ENCODE measurements at places on chromosomes 7 and 10.

- no peak for DNase-seq
These were observed 48.0 kb downstream of the CREB3L2 start for GRCh38 chr7:137953665-137954470.

DNA sequence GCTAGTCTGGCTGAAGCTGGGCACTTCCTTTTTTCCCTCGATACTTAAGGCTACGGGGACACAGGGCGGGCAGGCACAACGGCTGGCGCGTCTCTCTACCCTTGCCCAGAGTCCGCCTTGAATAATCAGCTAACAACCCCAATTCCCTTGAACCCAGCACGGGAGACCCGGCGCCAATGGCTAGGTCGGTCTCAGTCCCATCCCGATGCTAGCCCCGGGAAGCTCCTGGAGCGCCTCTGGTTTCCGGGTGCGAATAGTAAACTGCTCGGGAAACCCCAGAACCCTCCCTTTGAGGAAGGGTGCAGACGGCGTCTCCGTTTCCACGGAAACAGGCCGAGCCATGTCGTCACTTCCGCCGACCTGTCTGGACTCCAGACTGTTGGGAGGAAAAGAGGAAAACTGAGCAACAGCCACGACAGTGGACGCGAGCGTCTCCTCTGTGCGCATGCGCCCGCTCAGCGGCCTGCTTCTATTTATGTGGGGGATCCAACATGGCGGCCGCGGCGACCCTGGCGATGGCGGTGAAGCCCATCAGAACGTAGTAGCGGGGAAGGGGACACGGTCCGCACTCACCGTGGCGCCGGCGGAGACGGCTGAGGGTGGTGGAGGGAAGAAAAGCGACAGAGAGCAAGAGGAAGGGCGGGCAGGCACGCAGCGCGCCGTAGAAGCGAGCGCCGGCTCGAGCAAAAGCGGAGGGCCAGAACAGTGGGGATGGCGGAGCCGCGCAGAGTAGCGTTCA, at the start of gene UBN2:
TSS of gene UBN2 (plus strand) at position 464 of the 739 bp plus-strand sequence. CDS start at position 712, 248 bp downstream.
- DNase-seq, result peak; percentile 100

DNA sequence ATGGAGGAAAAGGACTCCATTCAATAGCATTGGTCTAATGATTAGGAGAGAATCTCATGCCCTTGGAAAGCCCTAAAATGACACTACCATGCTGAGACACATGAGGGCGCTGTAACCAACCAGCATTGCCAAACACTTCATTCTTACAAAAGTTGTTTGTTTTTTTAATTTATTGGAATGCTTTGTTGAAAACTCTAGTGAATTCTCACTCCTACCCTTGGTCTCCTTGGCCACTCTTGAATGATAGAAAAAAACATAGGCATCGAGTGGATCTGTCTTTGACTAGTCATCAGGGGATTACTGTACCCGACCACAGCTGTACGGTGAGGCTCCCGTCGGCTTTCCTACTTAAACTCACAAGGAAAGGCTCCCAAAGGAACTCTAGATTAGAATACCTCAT, 29.3 kb upstream of the ADD3 start:
- DNase-seq, result no peak

- no peak for DNase-seq
These were observed 401.2 kb downstream of the PTPRN2 start for GRCh38 chr7:158186406-158186805.

- no peak for DNase-seq
These were observed 123.5 kb downstream of the ABLIM1 start for GRCh38 chr10:114534571-114534981.

- DNase-seq, result no peak
These were observed 39.0 kb upstream of the PTPRZ1 start for GRCh38 chr7:121833991-121834390.

GRCh38 chr10:48279081-48279751, 4.7 kb upstream of the FRMPD2 start:
- DNase-seq, result no peak

- no peak for DNase-seq
These were observed 137.3 kb downstream of the VTI1A start for GRCh38 chr10:112584276-112584675.

GRCh38 chr10:108147346-108147745, 982.8 kb upstream of the SORCS1 start:
- DNase-seq, result no peak

DNA sequence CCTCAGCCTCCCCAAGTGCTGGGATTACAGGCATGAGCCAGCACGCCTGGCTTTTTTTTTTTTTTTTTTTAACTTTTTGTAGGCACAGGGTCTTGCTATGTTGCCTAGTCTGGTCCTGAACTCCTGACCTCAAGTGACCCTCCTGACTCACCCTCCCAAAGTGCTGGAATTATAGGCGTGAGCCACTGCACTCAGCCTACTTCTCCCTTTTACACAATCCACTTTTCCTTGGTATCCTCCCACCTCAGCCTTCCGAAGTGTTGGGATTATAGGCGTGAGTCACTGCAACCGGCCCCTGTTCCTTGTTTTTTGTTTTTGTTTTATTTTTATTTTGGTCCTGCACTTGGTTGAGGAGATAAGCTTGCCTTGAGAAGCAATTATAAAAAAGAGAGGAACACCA, 75.9 kb upstream of the KMT2C start:
- DNase-seq, result peak; percentile 45

- DNase-seq, result no peak
These were observed 713 bp upstream of the GRIFIN start for GRCh38 chr7:2476776-2477446.
